Stimulated activated memory B cell treated with anti-CD40 and anti-IgM and Interleukin-4, amounts not matched to agents 10 μg/mL and 1 μg/mL and 100 μg/mL, for 72 hours (primary cell): ENCODE measurements at places on chromosomes 5 and 9.

DNA sequence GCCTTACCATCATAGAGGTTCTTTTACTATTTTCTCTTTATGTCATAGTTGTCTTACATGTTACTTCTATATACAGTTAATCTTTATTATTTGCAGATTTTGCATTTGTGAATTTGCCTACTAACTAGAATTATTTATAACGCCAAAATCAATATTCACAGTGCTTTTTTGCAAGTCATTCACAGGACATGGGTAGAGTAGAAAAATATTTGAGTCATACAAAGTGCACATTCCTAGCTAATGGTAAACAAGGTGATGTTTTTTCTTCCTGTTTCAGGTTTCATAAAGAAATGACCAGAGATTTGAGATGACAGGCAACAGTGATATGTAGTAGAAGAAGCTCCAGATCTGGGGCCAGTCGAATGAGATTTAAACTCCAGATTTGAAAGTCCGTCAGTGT, 30.0 kb upstream of the OR2Y1 start:
- no peak for ATAC-seq

- ATAC-seq = peak; percentile 37
Measured at GRCh38 chr9:86282979-86283535, 719 bp upstream of the ISCA1 start.

DNA sequence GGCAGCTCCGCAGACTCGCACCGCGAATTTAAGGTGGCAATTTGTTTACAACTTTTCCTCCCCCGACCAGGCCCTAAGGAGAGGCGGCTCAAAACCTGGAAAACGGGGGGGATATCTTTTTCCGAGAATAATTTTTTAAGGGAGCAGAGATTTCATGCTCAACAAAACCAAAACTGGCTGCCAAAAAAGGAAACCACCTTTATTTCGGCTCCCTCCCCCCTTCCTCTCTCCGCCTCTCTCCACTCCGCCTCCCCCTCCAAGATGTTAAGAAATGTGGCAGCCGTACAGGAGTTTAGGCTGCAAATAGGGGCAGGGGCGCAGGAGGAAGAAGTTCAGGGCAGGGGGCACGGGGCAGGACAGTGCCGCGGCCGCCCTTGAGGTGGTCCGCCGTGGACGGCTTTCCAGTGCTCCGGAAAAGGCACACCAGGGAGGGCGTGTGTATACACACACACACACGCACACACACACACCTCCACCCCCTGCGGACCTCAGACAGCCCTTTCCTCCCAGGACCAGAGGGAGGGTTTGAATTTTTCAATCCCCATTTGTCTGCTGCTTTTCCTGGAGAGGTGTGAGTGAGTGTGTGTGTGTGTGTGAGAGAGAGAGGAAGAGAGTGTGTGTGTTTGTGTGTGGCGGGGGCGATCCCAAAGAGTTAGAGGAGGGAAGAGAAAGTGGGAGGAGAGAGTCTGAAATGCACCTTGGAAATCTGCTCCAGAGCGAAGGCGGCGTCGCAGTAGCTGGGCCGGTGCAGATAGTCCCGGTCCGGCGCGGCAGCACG, 9.1 kb downstream of the PTCH1 start:
- no peak for ATAC-seq

GRCh38 chr9:35954942-35955546, 2.9 kb downstream of the OR2S2 start:
- peak; percentile 65 for ATAC-seq

DNA sequence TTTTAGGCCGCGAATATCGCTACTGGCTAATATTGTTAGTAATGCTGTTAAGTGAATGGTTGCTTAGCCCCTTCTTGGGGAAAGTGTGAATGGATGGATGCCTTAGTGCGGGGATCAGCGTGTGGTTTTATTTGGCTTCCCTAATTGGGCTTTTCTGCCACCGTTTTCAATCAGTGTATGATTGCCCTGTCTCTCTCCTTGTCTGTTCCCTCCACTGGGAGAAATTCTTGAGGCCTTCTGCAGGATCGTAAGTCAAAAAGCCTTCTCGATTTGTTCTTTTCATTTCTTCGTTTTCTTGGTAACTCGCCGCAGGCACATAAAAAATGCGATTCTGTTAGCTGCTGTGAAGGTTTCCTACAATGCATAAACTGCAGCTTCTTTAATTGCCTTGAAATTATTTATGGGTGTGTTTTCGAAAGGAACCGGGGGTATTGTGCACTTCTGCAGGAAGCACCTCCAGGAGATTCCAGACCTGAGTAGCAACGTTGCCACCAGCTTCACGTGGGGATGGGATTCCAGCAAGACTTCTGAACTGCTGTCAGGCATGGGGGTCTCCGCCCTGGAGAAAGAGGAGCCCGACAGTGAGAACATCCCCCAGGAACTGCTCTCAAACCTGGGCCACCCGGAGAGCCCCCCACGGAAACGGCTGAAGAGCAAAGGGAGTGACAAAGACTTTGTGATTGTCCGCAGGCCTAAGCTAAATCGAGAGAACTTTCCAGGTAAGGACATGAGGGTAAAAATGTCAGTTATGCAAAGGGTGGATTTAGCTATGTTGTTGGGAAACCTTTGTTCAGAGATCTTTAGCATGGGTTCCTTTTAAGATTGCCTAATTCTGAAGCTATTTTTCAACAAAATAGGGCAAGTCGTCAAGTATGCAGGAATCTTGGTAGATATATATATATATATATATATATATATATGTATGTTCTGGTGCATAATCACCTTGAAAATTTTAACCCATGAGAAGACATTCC, 700 bp downstream of the SKP2 start:
- ATAC-seq = no peak

GRCh38 chr9:6328103-6328502, at the start of gene TPD52L3:
Gene TPD52L3, plus strand, starts transcription at chr9:6328375. Its CDS starts 221 bp downstream, at chr9:6328596.
- no peak for ATAC-seq

GRCh38 chr5:72006361-72006760, 100.9 kb upstream of the MAP1B start:
- ATAC-seq = no peak

GRCh38 chr5:136155761-136156160, 23.1 kb downstream of the SMAD5 start:
- ATAC-seq = no peak

- peak; percentile 54 for ATAC-seq
Measured at GRCh38 chr5:120463006-120463680, 957 bp upstream of the PRR16 start.

GRCh38 chr5:7868773-7869473, at the start of the genes FASTKD3 and MTRR:
Gene FASTKD3, minus strand, starts transcription at chr5:7869031. Its CDS starts 948 bp downstream, at chr5:7868083.
Gene MTRR, plus strand, starts transcription at chr5:7869148. Its CDS starts 1,647 bp downstream, at chr5:7870795.
- peak; percentile 100 for ATAC-seq

DNA sequence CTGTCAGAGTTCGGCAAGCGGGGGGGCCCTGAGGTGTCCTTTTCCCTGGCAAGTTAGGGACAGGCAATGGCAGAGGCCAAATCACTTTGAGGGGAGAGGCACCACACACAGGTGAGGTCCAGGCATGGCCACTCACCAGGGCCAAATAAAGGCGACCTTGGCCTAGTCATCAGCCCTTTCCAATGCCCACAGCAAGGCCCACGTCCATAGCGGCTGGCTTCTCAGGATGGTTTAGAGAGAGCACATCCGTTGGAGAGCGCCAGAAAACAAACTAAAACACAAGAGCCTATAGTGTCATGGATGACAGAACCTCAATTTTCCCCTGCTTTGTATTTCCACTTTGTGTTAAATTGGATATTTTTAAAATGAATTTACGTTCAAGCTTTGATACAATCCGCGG, 7.0 kb downstream of the CCNJL start:
- ATAC-seq = no peak

DNA sequence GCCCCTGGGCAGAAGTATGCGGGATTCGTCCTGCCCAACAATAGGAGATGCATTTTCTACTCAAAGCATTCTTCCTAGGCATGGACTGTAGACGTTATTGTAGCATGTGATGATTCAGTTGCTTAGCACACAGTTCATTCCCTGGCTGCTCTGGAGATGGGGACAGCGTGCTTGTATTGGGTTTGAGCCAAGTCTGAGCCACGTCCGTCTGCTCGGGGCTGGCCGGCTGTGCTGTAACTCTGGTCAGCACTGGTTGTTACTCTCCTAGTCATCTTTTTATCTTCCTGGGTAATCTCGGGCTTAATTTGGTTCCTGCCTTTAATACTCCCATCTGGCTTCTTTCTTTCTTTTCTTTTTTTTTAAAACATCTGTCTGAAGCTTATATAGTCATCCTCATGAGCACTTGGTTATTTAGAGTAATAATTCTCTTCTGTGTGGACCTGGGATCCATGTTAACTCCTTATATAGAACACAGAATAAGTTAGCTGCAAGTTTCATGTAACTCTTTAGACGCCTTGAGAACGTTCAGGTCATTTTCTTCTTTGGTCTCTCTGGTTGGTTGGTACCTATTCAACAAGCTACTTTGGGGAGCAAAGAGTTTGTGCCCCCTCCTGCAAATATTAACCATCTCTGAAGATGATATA, 118.8 kb upstream of the RPS23 start:
- ATAC-seq = no peak

GRCh38 chr5:145941448-145942130, 5.2 kb downstream of the SH3RF2 start:
- ATAC-seq = no peak

DNA sequence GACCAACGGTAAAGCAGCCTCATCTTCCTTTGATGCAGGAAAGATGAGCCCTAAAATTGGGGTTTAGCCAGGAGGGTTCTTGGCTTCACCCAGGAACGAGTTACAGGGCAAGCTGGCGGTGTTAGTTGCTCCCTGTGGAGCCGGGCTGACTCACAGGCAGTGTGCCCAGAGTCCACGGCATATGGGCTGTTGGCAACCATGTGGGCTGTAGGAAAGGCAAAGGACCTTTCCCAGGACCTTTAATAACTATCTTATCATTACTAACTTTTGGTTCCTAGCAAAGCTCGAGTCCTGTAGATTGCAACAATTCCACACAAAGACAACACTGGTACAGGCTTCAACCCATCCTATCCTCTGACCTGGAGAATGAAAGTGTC, 29.8 kb upstream of the CLPTM1L start:
- ATAC-seq = no peak

DNA sequence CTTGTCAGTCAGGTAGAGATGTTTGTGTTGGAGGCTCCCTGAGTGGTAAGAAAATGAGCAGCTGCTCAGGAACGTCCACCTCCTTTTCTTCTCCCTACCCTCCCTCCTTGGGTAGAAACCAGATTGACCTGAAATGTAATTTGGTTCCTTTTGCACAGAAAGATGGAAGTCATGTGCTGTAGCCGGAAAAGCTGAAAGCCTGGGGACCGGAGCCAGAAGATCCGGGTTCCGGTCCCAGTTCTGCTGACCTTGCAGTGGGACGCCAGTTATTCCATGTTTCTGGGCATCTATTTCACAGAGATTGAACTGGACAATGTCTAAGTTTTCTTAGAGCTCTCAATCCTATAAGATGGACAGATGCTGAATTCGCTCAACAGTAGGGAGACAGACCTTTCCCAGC, 40.1 kb downstream of the SLC36A1 start:
- no peak for ATAC-seq

DNA sequence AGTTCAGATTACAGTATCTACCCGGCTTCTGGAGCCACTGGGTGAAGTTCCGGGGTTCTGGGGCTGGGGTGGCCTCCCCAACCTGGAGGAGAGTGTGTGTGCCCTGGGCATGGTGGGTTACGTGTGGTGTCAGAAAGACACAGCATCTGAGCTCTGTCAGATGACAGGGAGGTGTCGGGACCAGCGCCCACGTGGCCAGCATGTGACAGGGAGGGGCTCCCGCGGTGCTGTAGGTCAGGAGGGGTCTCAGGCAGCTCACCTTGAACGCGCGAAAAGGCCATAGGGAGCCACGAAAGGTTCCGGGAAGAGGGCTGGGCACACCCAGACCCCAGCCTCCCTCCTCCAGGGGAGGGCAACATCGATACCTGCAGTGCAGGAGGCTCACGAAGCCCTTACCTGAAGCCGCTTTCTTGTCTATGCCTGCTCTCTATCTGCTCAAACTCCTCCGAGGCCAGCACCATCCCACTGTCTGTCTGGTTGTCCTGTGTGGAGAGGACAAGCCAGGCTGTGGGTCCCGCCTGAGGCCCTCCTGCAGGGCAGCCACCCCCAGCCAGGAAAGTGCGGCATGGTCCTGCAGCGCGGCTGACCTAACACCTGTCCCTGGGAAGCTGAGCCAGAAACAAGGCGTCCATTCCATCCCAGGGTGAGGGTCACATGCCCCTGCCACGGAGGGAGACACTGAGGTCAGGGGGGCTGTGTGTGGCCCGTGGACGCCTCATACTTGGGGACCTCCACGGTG, 17.4 kb upstream of the SCGB3A1 start:
- ATAC-seq = no peak

GRCh38 chr5:175417384-175417783, 26.6 kb downstream of the DRD1 start:
- ATAC-seq = no peak

DNA sequence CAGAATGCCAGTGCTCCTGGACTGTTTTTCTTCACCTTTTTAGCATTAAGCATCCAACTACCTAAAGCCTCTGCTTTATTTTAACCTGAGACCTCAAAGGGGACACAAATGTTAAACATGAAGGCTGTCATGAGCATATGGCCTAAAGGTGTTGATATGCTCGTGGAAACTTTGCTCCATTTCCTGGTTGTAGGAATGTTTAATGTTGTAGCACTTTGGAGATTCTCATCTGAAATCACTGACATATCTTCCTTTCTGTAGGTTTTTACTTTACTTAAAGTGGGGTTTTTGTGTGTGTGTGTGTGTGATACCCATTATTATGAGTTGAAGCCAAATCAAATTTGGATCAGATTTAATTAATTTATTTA, 37.0 kb downstream of the HABP4 start:
- no peak for ATAC-seq

- no peak for ATAC-seq
Measured at GRCh38 chr5:177195307-177195952, 61.9 kb downstream of the NSD1 start.

DNA sequence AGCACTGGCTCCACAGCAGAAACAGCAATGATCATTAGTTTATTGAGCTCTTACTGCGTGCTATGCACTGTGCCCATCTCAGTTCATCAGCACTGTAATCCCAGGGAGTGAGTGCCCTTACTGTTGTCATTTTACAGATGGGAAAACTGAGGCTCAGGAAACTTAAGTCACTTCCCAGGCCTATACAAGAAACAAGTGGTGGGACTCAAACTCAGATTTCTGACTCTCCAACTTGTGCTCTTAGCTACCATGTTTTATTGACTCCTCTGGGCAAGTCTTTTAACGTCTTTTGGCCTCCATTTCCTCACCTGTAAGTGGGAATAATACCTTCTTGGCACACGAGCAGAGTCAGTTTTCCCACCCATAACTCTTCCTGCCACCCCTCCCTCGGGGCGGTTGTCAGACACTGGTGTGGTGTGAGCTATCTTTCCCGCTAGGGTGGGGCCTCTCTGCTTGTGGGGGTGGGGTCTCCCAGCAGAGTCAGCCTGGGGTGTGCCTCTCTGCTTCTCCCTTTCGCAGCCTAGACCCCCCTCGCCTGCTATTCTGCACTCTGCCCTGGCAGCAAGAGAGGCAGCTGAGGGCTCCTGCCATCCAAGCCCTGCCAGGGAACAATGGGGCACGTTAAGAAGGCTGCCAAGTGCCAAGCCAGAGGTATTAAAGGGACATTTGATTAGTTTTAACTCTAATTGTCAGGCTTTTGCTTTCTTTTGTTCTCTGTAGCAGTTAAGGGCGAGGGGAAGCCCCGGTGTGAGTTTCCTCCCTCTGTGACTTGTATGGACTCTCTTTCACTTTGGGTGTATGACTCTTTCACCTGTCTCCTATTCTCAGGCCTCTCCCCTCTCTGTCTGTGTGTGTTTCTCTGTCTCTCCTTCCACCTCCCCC, 12.1 kb downstream of the GALNT10 start:
- ATAC-seq = peak; percentile 84
